ENCODE measurements at places on chromosomes 5 and 9.
A peak's percentile ranks its signal among the peaks of the same experiment; 100 is the strongest.

DNA sequence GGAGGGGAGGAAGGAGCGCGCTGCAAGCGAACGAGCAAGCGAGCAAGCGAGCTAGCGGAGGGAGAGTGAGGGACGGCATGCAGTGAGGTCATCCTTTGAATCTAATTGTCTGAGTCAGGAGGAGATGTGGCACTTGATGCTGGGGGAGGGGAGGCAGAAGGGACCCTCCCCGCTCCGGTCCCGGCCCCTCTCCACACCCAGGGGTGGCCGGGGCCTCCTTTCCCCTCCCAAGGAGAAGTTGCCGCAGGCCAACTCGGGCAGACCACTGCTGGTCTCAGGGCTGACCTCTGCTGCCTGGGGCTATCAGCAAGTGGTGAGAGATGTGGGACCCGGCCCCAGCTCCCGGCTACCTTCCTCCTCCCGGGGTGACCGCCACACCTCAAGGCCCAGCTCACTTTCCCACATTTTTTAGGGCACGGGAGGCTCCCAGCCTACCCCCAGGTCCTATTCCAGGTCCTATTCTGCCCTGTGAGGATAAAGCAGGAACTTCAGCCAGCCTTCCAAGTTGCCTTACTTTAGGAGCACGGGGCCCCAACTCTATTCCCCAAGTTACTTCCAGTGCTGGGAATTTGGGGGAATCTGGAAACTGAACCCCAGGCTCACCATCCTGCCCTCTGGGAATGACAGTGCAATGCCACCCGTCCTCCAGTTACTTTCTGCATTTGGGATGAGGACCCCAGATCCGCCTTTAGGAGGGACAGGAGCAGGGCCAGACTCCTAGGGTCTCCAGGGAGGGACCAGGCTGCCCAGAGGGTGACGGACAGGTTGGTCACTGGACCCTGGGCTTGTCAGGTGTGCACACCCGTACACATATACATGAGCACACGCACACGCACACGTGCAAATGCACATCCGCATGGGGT, 11.1 kb downstream of the CNTFR start:
- DNase-seq = no peak

DNA sequence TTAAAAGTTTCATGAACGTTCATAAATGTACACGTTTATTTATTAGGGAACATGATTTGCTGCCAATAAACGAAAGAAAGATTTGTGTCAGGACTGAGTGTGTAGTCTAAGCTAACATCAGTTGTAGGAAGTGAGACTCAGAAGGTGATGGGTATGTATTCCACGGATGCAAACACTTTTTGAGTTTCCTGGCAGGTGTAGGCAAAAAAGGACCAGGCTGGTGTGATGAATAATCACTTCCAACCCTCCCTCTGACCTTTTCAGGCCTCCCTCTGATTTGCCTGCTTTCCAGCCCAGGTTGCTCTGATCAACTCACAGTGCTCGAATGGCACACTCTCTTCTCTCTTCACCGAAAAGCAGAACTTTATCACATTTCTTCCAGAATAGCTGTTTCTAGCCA, 51.8 kb downstream of the BASP1 start:
- no peak for DNase-seq

- no peak for DNase-seq
These were observed 56.1 kb downstream of the ANKRD55 start for GRCh38 chr5:56176871-56177533.

DNA sequence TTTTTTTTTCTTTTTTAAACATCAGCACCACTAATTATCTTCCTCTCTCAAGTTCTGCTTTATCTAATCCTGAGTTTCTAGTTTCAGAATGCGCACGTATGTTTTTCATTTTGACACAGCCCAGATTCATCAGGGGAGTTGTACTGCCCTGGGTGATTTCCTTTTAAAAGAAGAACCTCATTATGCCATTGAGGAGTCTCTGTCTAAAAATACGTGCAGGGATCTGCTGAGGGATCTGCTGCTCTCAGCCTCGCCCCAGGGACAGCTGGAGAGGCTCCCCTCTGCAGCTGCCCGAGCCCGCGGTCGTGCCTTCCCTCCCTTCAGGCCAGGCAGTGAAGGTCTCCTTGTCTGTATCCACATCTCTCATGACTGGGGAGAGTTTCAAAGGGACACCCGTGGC, 273.1 kb downstream of the ARHGEF28 start:
- no peak for DNase-seq

DNA sequence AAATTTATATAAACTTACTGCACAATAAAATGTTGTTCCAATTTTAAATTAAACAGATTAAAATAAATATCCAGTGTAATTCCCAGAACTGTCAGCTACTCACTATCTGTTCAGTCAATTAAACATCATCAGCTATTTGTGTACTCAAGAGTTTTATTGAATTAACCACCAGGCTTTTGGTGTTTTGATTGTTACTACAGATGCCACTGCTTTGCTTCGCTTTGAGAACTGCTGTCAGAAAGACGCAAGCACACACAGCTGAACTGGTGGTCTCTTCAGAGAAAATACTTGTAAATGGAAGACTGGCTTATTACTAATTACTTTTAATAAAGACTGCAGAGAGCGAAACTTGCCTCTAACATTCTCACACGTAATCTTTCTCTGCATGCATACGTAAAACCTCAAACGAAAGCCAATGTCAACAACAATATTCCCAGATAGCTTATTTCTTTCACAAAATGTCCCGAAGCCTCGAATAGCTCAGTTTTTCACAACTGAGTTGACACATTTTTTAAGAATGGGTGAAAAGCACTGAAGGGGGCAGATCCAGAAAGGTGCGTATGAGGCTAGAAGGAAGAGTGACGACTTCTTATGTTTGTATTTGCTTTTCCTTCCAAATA, 259.6 kb upstream of the RPS23 start:
- no peak for DNase-seq

GRCh38 chr5:173327948-173328843, at the start of gene STC2:
Gene STC2 (minus strand): TSS chr5:173328414. CDS start chr5:173328193, 221 bp downstream.
- DNase-seq = peak; percentile 81

GRCh38 chr9:90299968-90300367, 342.7 kb downstream of the DIRAS2 start:
- DNase-seq = no peak

GRCh38 chr9:132901858-132902831, 23.4 kb downstream of the SPACA9 start:
- peak; percentile 93 for DNase-seq

- DNase-seq = peak; percentile 80
These were observed 2.3 kb upstream of the PAX5 start for GRCh38 chr9:37036371-37036775.

GRCh38 chr5:64585646-64586045, 79.8 kb downstream of the RGS7BP start:
- DNase-seq = no peak

DNA sequence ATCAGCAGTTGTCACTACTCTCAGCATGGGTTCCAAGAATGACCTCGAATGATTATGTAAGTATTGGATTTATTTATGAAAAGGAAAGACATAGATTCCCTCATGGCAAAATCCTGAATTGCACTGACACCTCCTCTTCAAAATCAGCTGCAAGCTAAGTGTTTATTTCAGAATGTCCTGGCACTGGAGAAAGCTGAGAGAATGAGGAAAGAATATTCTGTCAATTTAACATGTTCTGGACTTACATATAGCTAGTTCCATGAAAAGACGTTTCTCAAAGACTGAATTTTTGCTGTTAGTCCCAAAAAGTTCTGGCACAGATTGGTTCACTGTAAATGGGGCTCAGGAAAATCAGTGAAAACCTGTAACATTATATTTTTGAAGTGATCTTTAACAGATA, 120.3 kb downstream of the NREP start:
- DNase-seq = no peak

GRCh38 chr5:24364711-24365110, 280.1 kb downstream of the CDH10 start:
- DNase-seq = no peak

GRCh38 chr9:75592586-75592985, 297.9 kb upstream of the PCSK5 start:
- DNase-seq = no peak

DNA sequence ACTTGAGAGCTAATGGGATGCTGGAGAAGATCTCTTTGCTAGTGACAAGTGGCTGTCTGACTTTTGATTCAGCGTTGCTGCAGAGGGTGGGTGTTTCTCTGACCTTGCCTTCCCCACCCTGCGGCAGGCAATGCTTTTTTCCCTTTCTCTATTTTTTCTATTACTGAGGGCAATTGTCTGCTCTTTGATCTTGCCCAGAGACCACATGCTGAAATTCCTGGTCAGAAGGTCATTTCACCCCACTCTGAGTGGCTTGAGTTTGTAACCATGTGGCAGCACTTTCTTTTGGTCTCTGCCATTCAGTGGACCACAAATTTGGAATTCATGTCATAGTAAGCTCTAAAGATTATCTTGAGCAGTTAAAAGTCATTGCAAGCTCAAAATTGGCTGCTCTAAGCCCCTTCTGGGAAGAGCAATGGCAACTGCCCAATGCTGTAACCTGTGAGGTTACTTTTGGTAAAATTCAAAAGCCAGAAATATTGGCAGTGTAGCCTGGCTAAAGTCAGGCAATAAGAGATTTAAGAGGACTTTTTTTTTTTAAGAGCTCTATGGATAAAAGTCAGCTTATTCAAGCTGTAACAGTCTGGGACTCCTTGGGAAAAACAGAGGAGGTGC, 30.4 kb upstream of the MTMR12 start:
- no peak for DNase-seq

- DNase-seq = no peak
These were observed 11.7 kb upstream of the C9orf72 start for GRCh38 chr9:27584931-27585330.

- DNase-seq = no peak
These were observed 44.4 kb upstream of the GPR21 start for GRCh38 chr9:122988920-122989621.

DNA sequence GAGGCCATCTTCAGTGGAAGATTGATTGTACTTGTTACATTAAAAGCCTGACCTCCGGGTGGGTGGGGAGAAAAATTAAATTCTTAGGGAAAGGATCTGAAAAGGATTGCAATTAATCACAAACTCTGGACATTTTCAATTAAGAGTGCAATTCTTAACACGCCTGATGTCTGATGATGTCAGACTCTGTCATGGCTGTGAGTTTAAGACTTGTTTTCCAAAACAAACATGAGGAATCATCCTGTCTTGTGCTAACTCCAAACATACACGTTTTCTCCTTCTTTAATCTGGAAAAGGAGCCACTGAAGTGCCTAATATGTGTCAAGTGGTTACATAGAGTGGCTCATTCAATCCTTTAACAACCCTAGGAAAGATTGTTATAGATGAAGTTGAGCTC, 60.4 kb upstream of the SMIM23 start:
- no peak for DNase-seq

GRCh38 chr9:131618071-131618479, 72.8 kb downstream of the PRRT1B start:
- DNase-seq = no peak

DNA sequence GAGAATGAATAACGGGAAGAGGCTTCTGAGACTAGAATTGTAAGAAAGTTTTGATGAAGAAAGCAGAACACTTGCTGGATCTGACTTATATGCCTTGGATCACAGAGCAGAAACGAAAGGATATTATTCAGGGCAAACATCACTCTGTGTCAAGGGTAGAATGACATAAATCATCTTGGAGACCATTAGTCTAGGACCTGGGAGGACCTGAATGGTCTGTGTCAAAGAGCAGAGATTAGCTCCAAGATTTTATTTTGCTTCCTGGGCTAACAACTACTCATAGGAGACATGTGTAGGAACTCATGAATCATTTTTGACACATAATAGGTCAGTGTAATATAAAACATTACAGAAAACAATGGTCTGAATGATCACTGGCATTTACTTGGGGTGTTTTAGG, 417.9 kb downstream of the SLCO4C1 start:
- DNase-seq = no peak

GRCh38 chr9:104091708-104092107, 2.4 kb upstream of the SMC2 start:
- DNase-seq = peak; percentile 71

GRCh38 chr9:76646249-76646648, 118.0 kb upstream of the PCA3 start:
- no peak for DNase-seq

- peak; percentile 96 for DNase-seq
These were observed 16.7 kb downstream of the FGD3 start for GRCh38 chr9:92963831-92964606.

Data from NAMALWA (cell line).